ENCODE measurements at places on chromosomes 13 and 19.
A peak's percentile ranks its signal among the peaks of the same experiment; 100 is the strongest.

GRCh38 chr13:29937841-29938240 is 87.4 kb upstream of the UBL3 start:
- peak; percentile 52 for DNase-seq

DNA sequence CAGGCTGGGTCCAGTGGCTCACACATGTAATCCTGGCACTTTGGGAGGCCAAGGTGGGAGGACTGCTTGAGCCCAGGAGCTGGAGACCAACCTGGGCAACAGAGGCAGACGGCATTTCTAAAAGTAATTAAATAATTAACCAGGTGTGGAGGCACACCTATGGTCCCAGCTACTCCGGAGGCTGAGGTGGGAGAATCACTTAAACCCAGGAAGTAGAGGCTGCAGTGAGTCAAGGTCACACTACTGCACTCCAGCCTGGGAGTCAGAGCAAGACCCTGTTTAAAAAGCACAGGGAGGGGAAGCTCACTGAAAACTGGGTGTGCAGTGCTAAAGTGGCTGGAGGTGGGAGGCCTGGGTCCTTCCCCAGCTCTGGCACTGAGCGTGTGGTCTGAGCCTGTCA is 9.7 kb downstream of the LATS2 start:
- no peak for DNase-seq

DNA sequence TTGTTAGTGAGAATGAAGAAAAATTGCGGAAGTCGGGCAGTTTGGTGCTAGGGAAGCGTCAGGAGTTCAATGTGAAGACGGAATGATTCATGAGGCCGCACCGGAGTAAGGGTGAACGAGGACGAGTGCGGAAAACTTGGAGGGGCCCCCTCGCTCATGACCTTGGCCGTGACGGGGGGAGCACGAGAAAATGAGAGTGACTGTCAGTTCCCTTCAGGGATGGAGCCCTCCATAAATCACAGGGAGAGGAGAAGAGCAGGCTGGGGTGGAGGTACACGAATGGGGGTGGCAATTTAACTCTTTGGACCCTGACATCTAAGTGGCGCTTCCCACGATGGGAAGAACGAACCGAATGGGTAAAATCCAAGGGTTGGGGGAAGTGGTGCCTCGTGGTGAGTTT is 486.4 kb downstream of the TSHZ3 start:
- DNase-seq = no peak

- no peak for DNase-seq
Measured at GRCh38 chr19:36060430-36060829, 5.7 kb downstream of the WDR62 start.

DNA sequence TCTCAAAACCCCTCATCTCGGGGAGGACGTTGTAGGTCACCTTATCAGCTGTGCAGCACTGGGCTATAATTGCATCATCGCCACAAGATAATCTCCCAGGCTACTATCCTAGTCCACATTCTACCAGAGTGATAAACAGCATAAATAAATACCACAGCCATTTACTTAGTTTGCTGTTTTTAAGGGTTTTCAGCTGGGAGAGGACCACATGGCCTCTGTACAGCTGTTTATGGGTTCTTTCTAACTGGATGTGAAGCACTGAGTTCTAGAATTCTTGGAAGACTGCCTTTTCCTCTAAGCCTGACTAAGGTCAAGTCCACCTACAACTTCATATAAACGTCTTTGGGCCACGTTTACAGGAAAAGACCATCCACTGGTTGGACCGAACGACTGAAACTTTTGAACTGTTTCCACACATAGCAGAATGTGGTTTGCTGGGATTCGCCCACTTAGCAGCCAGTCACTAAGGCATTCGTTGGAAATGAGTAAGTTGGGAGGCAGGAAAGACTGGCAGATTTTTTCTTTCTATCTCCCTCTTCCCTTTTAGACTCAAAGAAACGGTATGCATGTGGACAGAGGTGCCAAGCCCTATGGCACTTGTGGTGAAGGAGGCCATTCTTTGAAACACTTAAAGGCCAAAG is 752.5 kb upstream of the SGCG start:
- no peak for DNase-seq

GRCh38 chr13:28474491-28475134 is 20.3 kb downstream of the FLT1 start:
- no peak for DNase-seq

DNA sequence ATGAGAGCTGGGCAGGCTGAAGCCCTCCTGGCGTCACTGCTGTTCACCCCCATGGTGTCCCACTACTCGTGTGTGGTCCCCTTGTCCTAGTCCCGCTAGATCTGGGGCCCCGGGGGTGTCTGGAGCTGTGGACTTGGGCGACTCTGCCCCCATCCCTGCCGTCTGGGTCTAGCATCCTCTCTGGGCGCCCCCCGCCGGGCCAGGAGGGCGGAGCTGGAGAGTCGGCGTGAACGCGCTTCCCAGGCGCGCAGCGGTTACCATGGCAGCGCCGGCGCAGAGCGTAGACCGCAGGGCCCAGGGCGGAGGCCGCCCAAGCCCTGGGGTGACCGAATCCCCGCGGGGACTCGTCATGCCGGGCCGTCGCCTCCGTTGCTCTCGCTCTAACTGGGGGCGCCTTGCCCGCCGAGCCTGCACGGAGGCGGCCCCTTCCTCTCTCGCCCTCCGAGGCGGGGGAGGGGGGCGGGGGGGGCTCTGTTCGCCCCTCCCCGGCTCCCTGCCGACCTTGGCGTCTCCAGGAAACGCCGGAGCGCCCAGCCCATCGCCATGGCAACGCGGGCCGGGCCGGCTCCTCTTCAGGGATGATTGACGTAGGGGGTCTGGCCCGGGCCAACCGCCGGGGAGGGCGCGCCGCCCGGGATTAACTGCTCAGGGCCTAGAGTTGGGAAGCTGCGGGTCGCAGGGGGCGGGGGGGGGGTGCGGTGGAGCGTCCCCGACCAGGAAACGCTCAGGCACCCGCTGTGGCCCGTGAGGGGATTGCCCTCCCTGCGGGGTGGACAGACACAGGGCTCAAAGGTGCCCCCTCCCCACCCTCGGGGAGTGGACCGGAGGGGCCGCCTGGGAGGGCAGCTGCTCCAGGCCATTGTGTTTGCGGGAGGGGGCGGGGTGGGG is 8.9 kb downstream of the ISYNA1 start:
- DNase-seq = peak; percentile 90
